ENCODE measurements at places on chromosomes 2 and 18. TPM values are rescaled to one million over a fixed set of nuclear protein-coding genes. Genes with fewer than 3 reads are reported as not detected.
A peak's percentile ranks its signal among the peaks of the same experiment; 100 is the strongest.

DNA sequence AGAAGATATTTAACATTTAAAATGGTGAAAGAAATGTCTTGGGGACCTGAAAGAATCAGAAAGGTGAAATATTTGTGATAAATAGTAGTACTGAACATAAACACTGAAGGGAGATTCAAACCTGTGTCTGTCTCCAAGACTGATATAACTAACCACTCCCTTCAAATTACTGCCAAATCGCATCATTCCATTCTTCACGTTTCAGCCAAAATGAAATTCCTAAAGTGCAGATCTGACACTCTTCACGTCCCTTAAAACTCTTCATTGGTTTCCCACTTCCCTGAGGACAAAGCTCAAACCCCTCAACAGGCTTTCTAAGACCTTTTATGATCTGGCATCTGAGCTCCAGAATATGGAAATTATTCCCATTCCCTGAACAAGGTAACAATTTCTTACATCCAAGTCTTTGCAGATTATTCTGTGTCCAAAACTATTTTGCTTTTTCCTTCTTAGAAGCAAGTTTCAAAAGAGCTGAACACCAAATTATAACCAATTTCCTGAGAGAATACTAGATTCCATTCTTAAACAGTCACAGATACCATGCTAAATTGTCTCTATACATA is 18.9 kb downstream of the SLC8A1 start:
- no peak for DNase-seq

GRCh38 chr2:232447091-232447620 is 8.8 kb upstream of the ALPI start:
- no peak for DNase-seq

DNA sequence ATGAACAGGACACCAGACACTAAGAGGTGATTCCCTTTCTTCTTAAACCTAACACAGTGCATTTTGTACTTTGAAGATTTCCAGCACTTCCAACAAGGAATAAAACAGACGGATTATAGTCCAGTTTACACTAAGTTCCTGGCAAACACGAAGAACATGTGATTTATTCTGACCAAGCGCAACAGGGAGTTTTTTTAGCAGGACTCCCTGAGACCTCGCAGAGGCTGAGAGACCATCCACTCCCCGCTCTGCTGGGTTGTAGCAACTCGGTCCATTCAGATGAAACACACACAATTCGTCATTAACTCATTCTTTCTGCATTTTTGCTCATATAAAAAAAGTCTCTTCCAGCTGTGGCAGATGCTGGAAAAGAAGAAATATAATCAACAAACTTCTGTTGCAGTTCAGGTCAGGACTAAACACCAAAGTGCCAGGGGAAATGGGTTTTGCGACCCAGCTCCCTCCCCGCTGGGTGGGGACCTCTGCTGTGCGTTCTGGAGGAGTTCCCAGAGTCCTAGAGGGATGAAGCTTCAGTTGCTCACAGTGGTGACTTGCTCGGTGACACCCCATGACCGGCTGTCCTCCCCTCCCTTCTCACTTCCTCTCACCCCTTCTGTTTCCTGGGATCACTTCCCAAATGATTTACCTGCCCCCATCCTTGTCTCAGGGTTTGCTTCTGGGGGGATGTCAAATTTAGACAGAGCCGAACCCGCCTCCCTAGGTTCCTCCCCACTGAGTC is 52.5 kb downstream of the KCNF1 start:
- DNase-seq, result no peak

GRCh38 chr2:105321875-105322646 is 7.5 kb downstream of the TGFBRAP1 start:
- no peak for DNase-seq

DNA sequence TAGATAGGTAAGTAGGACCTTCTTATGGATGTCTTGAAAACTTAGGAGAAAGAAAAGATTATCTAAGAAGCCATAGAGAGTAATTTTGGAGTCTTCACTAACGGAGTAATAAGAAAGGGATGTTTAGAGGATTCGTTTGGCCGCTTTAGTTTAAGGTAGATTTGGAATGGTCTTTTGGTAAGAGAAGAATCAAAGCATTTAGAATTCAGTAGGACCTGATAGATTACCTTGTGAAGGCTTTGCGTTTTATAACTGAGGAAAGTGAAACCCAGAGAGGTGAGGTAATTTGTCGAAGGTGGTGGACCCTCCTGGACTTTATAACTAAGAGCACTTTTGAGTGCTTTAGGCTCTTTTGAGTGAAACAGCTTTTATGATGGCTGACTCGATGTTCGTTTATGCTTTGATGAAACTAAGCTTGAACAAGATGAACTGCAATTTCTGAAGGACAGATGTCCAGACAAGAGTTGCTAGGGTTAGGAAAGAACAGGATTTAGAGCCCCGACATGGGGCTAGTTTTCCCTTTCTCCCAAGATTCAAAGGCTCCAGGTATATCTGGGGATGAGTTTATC is 1.3 kb downstream of the MYL12B start:
- DNase-seq, result no peak

DNA sequence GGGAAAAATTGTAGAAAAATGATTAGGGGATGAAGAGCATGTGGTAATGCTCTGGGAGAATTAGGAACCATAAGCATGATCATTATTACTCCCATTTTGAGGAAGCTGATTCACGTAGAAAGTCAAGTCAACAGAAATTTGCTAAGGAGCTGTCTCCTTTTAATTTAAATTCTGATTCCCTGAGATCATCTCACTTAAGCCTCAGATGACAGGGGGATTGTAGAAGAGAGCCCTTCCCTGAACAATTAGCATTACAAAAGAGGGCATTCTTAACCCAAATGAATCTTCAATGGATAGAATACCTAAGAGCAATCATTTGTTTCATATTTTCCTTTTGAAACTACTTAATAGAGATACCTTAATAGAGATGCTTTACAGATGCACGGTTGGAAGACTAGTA is 267.9 kb downstream of the NYAP2 start:
- DNase-seq, result no peak

GRCh38 chr2:201233812-201234662 is 26.3 kb upstream of the CASP8 start:
- DNase-seq, result no peak

DNA sequence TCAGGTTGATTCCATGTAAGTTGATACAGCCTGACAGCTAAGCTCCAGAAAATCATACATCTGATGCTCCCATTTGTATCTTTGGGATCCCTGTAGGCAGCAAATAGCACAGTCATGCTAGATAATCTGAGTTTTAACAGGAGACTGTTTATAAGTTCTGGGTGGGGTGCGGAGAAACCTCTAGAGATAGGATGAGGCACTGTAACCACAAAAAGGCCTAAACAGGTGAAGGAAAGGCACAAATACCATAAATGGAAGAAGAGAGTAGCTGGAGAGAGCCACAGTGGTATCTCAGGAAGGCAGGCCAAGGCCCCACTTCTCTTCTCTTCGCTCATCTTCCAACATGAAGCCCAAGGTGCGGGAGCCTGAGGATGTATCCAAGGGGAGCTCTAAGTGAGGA is 18.1 kb upstream of the B4GALT6 start:
- DNase-seq, result no peak

DNA sequence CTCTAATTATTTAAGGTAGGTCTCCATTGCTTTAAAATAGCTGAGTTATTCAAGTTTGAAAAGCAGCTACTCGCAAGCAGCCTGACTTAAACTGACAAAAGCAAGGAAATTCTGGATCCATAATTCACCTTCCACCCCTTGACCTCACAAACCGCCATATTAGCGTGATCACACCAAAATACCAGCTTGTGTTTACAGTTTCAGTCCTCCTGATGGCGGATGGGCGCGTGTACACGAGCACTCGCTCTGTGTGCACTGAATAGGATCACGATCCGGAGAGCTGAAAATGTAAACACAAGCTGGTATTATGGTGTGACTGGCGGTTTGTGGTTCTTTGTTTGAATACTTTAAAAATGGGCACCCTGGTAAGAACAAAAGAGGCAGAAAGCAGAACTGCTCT is 42.4 kb upstream of the PSMD14 start:
- no peak for DNase-seq

DNA sequence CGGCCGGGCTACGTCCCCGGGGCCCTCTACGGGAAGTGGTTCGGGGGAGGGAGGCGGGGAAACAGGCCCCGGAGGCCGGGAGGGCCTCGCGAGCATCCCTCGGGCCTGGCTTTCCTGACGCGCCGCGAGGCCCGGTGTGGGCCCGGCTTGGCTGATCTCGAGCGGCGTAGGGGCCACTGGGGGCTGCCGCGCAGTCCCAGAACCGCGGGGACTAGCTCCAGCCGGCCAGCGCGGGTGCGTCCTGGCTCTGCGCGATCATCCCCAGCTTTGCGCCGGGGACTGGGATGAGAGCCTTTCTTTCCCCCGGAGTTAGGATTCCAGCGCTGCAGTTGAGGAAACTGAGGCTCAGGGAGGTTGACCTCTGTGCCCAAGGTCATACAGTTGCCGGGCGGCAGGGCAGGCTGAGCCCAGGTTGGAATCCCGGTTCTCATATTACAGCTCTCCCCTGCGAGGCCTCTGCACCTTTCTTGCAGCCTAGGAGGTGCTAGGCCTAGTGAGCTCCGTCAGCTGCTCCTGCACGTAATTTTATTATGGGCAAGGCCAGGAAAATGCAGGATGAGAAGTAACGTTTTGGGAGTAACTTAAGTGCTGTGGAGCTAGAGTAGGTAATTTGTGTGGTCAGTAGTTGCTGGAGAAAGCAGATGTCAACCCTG is 501 bp downstream of the LPIN1 start:
- no peak for DNase-seq

GRCh38 chr18:49096021-49096420 is 145.3 kb upstream of the SMAD7 start:
- no peak for DNase-seq

DNA sequence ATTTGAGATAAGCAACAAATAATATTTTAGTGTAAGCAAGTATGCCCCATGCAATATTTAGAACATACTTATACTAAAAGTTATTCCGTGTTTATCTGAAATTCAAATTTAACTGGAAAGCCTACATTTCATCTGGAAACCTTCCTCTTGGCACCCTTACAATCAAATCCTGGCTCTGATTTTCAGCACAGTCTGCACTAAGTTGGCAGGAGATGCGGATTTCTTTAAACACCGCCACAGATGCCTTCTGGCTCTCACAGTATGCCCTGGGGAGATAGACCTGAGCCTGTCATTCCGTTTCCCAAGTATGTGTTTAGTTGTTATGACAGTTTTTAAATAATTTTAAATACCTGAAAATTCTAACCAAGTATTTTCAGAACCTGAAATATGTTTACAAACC is 7.3 kb upstream of the MLPH start:
- no peak for DNase-seq

DNA sequence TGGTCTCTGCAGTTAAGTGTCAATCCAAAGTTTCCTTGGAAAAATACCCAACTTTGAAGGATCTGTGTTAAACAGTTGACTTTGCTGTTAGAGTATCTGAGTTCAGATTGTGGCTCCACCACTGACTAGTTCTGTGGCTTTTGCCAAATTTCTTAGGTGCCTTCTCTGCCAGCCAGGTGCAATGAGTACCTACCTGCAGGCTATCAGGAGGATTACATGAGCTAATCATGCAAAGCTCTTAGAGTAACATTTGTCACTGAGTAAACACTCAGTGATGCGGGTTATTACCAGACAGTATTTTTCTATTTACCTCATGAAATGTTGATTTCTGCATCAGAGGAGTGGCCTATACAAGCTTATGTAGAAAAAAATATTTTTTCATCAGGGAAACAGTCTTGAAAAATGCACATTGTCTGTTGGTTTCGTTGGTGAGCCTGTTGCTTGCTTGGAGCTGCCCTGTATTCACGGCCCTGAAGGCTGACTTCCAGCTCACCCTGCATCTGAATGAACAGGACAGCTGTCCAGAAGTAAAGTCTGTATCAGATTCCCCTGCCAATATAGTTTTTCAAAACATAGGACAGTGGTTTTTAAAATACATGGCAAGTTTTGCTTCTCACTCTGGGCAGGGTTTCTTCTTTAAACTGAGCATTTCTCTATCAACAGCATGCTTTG is 235.1 kb downstream of the CDCA7 start:
- peak; percentile 18 for DNase-seq

GRCh38 chr2:121686218-121686617 is 37.0 kb upstream of the CLASP1 start:
- DNase-seq, result no peak

DNA sequence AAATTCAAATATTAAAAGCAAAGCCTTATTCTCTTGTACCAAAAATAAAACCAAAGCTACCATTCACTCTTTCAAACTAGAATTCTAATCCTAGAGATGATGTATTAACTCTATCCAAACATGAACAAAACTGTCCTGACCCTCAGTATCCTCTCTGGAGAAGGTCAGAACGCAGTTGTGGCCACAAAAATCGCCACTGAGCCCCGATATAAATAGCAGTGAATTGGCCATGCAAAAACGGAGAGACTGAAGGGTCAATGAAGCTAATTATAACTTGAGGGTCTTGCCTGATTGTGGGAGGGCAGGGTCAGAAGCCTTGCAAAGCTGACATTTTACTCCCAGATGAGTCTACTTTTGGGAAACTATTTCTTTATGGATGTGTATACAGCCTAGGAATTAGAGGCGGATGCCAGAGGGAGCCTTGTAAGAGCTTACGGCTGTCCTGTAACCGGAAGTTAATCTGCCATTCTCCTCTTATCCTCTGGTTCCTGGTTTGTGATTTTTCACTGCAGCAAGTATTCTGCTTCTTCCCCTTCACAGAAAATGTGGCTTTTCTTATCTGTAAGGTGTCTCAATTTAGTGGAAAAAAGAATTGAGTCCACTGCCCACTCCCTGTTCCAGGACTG is 28.1 kb downstream of the CAVIN2 start:
- no peak for DNase-seq

- no peak for DNase-seq
These were observed 46.5 kb downstream of the EFEMP1 start for GRCh38 chr2:55877087-55877436.

GRCh38 chr18:49878567-49879270 is 65.4 kb upstream of the ACAA2 start:
- DNase-seq, result no peak

- DNase-seq, result no peak
These were observed 108.8 kb downstream of the TMEM163 start for GRCh38 chr2:134609924-134610513.

DNA sequence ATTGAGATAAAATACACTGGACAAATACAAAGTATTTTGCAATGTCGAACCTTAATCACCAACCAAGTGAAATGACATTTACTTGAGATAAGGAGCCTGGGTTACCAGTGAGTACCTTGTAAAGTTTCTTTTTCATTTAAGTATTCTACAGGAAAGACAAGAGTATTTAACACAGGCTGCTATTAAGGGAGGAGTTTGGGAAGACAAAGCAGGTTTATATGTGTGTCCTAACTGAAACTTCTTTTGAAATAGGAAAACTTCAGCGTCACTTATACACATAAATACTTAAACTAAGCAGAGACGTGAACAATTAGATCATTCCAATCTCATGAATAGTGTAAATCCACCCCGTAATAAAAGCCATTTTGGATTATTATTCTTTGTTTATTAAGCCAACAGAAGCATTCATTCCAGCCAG is 126.7 kb upstream of the CYP26B1 start:
- DNase-seq, result no peak

The C2orf72 gene
- 3.2 TPM for total RNA-seq

The NOSTRIN gene
- total RNA-seq, result not detected

The DSG1 gene
- not detected for total RNA-seq

The SH3RF3 gene
- total RNA-seq, result 4.9 TPM

The FKBP1B gene
- total RNA-seq, result 19.9 TPM

The ZNF532 gene
- total RNA-seq, result 49.8 TPM

The CDH19 gene
- total RNA-seq, result not detected

The NMUR1 gene
- 0.28 TPM for total RNA-seq

The ABCG5 gene
- total RNA-seq, result 0.05 TPM
